ENCODE measurements at places on chromosomes 7 and 10. TPM values are rescaled to one million over a fixed set of nuclear protein-coding genes. Genes with fewer than 3 reads are reported as not detected.

CH25H gene
- 1.4 TPM for polyA plus RNA-seq

DNA sequence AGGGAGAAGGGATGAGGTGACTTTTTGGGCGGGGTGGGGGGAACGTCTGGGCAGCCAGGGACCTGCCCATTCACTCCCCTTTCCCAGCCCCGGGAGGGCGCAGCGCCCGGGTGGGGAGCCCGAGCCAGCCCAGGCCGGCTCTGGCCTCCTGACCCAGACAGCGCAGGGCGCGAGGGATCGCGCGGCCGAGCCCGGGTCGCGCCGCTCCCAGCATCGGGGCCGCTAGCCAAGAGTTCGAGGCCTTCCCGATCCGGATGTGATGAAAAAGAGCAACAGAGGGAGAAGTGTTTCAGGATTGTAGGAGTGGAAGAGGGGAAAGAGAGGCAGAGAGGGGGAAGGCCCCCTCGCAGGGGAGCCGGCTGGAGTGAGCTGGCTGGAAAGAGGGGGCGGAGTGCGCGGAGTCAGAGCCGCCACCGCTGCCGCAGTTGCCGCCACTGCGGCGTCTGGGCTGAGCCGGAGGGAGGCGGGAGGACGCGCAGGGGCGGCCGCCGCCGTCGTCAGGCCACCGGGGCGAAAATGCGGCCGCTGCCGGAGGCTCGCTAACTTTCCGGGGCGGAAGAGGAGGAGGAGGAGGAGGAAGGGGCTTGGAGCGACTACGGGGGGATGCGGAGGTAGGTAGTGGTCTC is at the start of gene MDFIC:
Gene MDFIC, plus strand, starts transcription at position 69 of the 626 bp plus-strand sequence. CDS start 940 bp downstream, outside the sequence.
- no peaks in the 10 kb centered on the region for H3K27me3 ChIP-seq
- peak within 1 kb of the TSS; percentile 62 for H3K4me3 ChIP-seq
- peak within 1 kb of the TSS; percentile 96 for H3K27ac ChIP-seq
- DNase-seq: peak; percentile 89
- H3K4me1 ChIP-seq: peaks cover 38% of the 10 kb centered on the region

DNA sequence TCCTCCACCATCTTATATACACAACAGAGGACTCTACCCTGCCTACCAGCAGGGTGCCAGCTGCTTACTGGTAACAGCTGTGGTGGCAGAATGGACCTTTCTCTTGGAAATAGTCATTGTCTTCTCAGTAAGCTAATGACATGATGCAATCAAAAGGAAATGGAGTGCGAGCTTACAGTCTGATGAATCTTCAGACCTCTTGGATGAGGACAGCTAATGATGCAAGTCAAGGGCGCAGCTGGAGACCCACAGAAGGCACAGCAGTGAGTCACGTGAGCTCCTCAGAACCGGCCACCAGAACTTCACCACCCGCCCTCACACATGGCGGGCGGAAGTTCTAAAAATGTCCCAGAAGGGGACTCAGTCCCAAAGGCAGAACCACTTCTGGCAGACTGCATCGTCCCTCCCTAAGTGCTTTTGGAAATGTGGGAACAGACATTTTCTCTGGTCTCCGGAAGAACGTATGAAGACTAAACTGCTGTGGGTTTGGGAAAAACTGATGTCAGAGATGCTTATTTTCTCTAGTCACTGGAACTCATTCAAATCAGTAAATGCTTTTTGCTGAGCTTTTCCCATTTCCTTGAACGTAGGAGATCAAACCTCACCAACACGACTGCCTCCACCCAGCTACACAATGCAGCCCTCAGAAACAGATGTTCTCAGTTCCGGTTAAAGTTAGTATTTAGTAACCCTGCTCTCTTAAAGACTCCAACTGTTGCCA is 96.4 kb downstream of the FAS start:
- peak; percentile 62 for DNase-seq
- no peaks in the 10 kb centered on the region for H3K27me3 ChIP-seq
- H3K4me3 ChIP-seq: no peak overlapping the region
- peaks cover 19% of the 10 kb centered on the region for H3K4me1 ChIP-seq
- H3K36me3 ChIP-seq: no peaks in the 10 kb centered on the region

DNA sequence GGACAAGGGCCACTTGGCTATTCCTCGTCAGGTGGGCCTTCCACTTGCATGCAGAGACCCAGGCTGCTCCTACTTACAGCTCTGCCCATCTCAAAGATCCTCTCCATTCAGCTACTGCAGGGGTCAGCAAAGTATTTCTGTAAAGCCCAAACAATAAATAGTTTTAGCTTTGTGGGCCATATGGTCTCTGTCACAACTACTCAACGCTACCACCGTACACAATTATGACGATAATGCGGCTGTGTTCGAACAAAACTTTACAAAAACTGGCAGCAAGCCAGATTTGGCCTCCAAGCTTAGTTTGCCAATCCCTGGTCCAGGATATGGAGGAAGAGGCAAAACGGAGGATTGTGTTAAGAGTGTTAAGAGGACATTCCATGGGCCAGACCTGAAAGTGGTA is 12.8 kb downstream of the RAB11FIP2 start:
- peaks cover 11% of the 10 kb centered on the region for H3K4me1 ChIP-seq
- no peak overlapping the region for H3K4me3 ChIP-seq
- H3K36me3 ChIP-seq: no peaks in the 10 kb centered on the region
- no peak for DNase-seq
- no peaks in the 10 kb centered on the region for H3K27me3 ChIP-seq

PNLIPRP3 gene
- not detected for polyA plus RNA-seq

DNA sequence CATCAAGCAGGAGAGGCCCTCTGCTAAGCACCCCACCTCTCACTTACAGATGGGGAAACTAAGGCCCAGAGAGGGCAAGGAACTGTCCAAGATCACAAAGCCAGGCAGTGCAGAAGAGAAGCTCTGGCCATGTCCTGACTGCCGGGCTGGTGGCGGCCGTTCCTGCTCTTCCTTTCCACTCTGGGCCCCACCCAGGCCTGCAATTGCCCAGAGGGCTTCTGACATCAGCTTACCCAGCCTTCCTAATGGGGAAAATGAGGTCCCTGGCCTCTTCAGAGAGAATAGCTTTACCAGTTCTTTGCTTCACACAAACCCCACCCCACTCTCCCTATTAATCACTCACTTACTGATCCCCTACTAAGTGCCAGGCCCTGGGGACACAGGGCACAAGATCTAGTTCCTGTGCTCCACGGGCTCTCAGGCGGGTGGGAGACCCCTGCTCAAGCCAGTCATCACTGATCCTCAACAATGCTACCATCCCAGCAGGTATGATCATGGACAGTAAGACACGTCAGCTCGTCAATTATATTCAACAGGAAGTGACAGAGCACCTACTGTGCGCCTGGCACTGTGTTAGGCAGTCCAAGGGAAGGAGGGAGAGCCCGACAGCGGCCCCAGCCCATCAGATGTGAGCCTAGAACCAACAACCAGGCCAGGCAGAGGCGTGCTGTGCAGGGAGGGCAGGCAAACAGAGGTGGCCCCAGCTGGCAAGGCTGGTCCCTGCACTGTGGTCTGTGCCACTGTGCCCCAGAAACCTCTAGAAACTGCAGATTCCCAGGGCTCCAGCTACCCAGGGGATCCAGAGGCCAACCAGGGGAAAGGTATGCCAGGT is 26.4 kb upstream of the FRAT2 start:
- H3K4me1 ChIP-seq: peaks cover 23% of the 10 kb centered on the region
- peaks cover 48% of the 10 kb centered on the region for H3K36me3 ChIP-seq
- H3K27me3 ChIP-seq: no peaks in the 10 kb centered on the region
- DNase-seq: peak; percentile 70

CRHR2 gene
- polyA plus RNA-seq: not detected

PRKAR2B gene
- 8.3 TPM for polyA plus RNA-seq

NOD1 gene
- 27.9 TPM for polyA plus RNA-seq

DNA sequence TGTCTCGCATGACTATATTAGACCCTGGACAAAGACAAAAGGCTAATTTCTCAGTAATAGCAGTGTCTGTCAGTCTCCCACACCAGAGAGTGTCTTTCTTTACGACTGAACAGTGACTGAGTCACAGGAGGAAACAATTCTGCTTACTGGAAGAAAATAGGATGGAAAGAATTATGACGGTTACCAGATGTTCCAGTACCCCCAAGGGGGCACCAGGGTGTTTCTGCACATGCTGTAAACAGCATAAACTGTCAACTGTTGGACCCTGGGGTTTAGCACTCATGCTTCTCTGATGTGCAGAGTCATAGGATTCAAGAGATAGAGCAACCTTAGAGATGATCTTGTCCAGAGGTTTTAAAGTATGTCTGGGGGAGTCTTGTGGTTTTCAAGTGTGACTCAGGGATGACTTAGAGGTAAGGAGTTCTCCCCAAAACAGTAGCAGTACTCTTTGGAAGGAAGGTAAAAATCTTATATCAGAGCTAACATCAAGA is 291.7 kb downstream of the THSD7A start:
- H3K4me1 ChIP-seq: no peaks in the 10 kb centered on the region

DNA sequence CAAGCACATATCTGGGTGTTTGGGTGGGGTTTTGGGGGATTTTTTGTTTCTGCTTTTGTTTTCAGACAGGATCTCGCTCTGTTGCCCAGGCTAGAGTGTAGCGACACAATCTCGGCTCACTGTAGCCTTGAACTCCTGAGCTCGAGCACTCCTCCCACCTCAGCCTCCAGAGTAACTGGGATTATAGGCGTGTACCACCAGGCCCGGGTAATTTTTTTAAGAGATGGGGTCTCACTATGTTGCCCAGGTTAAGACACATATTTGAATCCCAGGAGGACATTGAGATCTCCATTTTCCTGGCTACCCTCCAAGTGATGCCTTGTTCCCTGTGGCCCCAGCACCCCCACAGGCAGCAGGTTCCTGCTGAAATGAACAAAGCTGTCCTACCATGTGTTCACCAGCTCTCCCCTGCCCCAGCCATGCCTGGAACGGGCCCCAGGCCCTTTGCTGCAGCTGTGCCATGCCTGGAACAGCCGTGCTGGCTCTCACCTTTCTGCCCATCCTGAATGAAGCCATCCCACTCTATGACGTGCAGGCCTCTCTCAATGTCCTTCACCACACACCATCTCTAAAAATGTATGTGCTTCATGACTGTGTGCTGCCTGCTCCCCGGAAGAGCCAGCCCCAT is 55.0 kb upstream of the DNAAF5 start:
- DNase-seq: peak; percentile 40
- no peaks in the 10 kb centered on the region for H3K27me3 ChIP-seq
- H3K27ac ChIP-seq: no peak overlapping the region
- peaks cover 16% of the 10 kb centered on the region for H3K4me1 ChIP-seq

DNA sequence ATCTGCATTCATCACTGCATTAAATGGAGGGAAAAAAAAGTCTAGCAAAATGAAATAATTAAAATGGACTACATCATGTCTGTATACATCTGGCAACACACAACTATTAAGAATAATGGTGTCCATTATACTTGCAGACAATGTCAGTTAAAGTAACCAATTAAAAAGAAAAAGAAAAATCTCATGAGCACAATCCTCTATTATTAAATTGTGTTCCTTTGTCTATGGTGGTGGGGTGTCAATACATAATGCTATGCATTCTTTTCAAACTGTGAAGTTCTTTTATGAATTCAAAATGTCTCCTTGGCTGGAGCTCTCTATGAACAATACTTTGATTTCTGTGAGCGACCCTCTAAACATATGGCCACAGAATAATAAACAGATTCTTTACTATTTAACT is 63.5 kb downstream of the NRP1 start:
- peaks cover 14% of the 10 kb centered on the region for H3K36me3 ChIP-seq
- DNase-seq: no peak
- no peaks in the 10 kb centered on the region for H3K27me3 ChIP-seq
- H3K4me3 ChIP-seq: no peak overlapping the region
- H3K4me1 ChIP-seq: peaks cover 9% of the 10 kb centered on the region
- no peak overlapping the region for H3K27ac ChIP-seq

ADK gene
- polyA plus RNA-seq: 17.1 TPM

GRCh38 chr7:16839646-16840045 is 34.8 kb upstream of the AGR2 start:
- no peaks in the 10 kb centered on the region for H3K4me1 ChIP-seq
- H3K27ac ChIP-seq: no peak overlapping the region
- H3K27me3 ChIP-seq: no peaks in the 10 kb centered on the region
- H3K36me3 ChIP-seq: no peaks in the 10 kb centered on the region
- DNase-seq: no peak

HTRA1 gene
- 32.0 TPM for polyA plus RNA-seq

DNA sequence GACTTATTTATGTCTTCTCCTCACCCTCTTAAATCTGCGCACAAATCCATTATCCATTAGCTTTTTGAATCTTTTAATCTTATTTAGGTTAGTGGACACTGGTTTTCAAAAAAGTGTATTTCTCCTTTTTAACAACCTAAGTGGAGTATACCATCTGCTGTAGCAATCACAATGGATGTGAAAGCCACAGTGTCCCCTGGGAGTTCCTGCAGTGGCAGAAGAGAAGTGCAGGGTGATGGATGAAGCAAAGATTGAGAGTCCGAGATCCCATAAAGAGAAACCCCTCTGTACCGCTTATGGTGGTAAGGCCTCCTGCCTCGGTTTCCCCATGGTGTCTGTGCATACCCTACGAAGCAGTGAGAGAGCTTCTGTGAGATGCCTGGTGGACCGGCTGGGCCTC is 236.4 kb downstream of the COBL start:
- no peak overlapping the region for H3K4me3 ChIP-seq
- no peaks in the 10 kb centered on the region for H3K27me3 ChIP-seq
- no peak for DNase-seq

LRGUK gene
- polyA plus RNA-seq: 0.26 TPM

DNA sequence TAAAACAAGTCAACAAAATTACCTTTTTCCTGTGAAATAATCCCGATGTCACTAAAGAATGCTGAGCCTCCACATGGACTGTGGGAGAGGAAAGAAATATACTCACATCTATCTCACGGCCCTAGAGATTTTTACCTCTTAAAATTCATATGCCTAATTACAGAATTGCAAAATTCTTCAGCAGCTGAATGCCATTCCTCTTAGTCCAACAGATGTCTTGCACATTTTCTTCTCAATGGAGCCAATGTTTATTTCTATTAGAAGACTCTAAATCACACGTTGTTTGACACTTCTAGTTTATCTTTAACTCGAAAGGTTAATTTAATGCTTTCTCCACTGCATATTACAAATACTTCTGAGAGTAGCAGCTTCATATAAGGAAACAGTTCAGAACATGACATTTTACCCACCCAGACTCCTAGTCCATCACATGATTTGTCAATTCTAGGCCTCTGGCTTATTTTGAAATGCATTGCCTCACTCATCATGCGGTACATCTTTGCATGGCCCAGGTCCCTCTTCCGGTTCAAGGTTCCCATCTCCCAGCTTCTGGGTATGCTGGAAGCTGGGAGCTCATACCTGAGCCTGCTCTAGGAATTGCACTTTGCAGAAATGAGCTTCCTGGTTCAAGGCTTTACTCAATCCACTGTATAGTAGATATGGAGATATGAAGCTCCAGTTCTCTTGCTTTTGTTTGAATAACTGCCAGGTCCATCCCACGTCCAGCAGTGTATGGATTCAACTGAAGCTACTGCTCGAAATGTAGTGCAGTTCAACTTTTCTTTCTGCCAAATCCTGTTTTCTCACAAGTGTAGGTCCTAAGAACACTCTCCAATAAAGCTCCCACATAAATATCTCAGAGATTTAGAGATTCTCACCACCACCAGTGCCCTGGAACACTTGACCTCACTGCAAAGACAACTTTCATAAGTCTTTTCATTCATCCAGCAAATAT is 306.2 kb downstream of the GPR37 start:
- H3K4me3 ChIP-seq: no peak overlapping the region
- DNase-seq: no peak
- no peaks in the 10 kb centered on the region for H3K36me3 ChIP-seq
- no peak overlapping the region for H3K27ac ChIP-seq

All from spleen (tissue), 13 donors.